ENCODE measurements at places on chromosomes 11 and 22.

- peak; percentile 77 for DNase-seq
These were observed at the start of gene FAM89B for GRCh38 chr11:65572356-65573051. Gene FAM89B, plus strand, starts transcription at chr11:65572538. Its CDS starts 132 bp downstream, at chr11:65572670.

- no peak for DNase-seq
These were observed 33.2 kb upstream of the PAX6 start for GRCh38 chr11:31844351-31844750.

- DNase-seq = no peak
These were observed 128.7 kb downstream of the TRIM44 start for GRCh38 chr11:35791088-35791958.

DNA sequence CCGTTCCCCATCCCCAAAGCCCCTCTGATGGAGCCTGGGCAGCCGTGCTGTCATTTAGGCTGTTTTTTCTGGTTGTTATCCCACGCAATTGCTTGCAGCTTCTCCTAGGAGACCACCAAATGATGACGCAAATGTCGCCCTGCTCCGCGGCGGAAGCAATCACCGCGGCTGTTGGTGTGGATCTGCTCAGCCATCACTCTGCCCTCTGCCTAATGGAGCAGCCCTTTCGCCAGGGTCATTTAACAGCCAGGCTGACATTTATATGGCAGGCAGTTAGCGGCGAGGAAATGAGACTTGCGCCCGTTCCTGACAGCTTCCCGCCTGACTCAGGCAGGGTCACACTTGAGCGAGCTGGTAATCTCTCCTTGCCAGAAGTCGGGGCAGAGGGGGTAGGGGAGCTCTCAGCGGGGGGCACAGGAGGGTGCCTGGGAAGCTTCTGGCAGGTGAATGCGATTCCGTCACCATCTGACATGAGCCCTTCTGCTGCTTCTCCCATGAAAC lies 97.9 kb upstream of the RTL6 start:
- no peak for DNase-seq

- DNase-seq = no peak
These were observed 29.3 kb downstream of the RPUSD4 start for GRCh38 chr11:126181939-126182730.

DNA sequence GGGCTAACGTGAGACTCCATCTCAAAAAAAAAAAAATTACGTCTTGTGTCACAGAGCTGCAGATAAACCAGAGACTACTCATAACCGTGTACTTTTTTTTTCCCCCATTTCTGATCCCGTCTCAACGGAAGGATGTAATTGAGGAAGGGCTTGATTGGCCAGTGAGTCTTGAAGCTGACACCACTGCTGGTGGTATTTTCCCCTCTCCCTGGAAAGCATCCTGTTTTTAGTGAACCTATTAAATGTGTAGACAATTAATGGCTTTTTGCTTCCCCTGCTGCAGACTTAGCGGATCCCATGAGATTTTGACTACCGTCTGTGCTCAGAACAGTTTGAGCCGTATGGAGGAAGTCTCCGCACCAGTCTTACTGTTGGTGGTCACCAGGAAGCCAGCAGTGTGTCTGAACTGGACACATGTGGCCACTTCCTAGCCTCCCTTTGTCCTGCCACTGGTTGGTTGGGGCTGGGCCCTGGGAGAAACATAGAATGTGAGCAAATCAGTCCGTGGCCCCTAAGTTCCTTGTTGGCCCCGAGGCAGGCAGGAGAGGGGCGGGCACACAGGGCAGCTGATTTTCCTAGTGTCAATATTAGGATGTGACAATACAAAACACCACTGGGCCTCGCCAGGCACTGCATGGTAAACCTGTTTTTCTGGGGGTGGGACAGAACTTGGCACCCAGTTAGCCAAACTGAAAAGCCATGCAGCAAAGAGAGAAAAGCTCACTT lies 3.1 kb downstream of the BIK start:
- no peak for DNase-seq

GRCh38 chr11:119473226-119473625 lies 50.3 kb upstream of the THY1 start:
- no peak for DNase-seq

DNA sequence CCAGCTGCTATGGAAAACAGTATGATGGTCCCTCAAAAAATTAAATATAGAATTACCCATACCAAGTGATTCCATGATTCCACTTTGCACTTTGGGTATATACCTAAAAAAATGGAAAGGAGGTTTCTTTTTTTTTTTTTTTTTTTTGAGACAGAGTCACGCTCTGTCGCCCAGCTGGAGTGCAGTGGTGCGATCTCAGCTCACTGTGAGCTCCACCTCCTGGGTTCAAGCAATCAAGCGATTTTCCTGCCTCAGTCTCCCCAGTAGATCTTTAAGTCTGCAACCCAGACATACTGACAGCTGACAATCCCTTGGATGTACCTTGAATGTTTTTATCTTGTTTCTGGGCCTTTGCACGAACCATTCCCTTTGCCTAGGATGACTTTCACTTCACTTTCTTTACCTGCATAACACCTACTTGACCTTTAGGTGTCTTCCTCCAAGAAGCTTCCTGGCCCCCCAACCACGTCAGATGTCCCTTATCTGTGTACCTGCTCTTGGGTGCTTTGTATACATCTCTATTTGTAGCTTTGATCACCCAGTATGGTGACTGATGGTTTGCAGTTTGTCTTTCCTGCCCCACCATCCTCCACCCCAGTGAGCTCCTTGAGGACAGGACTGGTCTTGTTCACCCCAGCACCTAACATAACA lies 11.6 kb downstream of the UCP3 start:
- DNase-seq = no peak

DNA sequence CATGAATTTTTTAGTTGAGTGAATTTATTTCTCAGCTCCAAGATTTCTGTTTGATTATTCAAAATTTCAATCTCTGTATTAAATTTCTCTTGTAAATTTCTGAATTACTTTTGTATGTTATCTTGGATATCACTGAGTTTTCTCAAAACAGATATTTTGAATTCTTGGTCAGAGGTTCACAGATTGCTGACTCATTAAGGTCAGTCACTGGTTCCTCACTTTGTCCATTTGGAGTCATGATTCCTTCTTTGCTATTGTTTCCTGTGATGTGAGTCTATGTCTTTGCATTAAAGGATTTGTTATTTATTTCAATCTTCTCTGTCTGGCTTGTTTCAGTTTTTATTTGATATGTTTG lies 10.2 kb upstream of the IL17RA start:
- peak; percentile 46 for DNase-seq

DNA sequence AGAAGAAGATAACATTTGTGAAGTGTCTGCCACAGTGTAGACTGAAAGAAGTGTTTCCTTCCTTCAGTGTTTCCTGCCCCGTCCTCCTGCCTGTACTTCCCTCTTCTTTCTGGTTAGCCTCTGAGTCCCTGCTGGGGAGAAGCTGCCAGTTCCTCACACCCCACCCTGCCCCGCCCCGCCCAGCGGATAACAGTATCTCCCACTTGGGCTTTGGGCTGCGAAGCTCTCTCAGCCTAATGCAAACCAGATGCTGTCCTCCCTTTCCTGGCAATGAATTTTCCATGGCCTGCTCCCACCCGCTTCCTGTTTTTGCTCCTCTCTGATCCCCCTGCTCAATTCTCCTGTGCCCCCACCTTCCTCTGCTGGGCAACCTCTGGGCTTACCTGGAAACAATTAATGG lies 5.2 kb upstream of the RAB3IL1 start:
- peak; percentile 47 for DNase-seq

GRCh38 chr11:33942954-33943353 lies 51.1 kb upstream of the LMO2 start:
- peak; percentile 49 for DNase-seq

DNA sequence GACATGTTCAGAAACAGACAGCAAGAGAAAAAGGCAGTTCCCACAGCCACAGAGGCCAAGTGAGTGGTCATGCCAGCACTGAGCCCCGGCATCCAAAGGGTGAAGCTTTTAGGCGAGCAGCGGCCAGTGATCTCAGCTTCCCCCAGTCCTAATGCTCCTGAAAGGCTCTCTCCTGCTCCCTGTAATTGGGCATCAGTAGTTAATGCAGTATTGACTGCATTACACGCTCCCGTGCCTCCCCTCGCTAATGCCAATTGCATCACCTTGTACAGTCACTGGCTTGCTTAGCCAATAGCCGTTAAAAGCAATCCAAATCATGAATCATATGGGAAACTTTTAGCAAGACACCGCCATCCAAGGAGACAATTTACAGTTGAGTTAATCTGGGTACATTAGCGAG lies 4.9 kb downstream of the LMO1 start:
- DNase-seq = peak; percentile 54

- DNase-seq = no peak
These were observed at the start of gene SLC16A8 for GRCh38 chr22:38083931-38084631. Gene SLC16A8, minus strand, starts transcription at chr22:38084184. Its CDS starts 1,311 bp downstream, at chr22:38082873.

- DNase-seq = no peak
These were observed 41.2 kb upstream of the JAM3 start for GRCh38 chr11:134027671-134028070.

GRCh38 chr11:131823772-131824171 lies 453.4 kb downstream of the NTM start:
- DNase-seq = no peak

- DNase-seq = no peak
These were observed 167.5 kb upstream of the NECTIN1 start for GRCh38 chr11:119896387-119897045.

DNA sequence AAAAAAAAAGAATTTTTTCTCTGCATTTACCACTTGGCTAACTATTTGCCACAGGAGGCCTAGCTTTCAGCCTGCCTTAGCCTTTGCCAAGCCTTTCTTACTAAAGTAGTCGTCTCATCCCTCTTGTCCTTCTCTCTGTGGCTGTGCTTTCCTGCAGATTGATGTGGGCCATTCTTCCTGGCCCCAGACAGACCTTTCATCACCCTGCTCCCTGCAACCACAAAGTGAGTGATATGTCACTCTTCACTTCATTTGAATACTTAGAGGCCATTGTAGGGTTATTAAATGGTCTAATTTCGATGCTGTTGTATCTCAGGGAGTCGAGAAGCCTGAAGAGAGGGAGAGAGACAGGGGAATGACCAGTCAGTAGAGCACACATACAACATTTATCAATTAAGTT lies 37.6 kb downstream of the ART5 start:
- no peak for DNase-seq

DNA sequence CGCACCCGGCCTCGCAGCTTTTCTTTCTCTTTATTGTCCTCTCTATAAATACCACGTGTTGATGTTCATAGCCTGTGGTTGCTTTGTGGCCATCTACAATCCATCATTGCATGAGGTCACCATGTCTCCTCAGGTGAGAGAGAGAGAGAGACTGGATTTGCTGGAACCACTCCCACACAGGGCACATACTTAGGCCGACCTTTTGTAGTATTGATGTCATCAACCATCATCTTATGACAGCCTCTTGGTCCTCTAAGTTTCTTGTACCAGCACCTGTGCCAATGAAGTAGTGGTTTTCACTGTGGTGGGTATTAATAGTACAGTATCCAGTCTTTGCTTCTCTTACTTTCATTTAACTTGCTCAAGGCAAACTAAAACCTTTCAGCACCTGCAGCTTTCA lies 22.8 kb upstream of the P2RY6 start:
- DNase-seq = no peak

GRCh38 chr11:82972103-82972502 lies 70.6 kb downstream of the DDIAS start:
- DNase-seq = no peak

GRCh38 chr22:39130892-39131855 lies 21.3 kb downstream of the CBX7 start:
- DNase-seq = no peak

DNA sequence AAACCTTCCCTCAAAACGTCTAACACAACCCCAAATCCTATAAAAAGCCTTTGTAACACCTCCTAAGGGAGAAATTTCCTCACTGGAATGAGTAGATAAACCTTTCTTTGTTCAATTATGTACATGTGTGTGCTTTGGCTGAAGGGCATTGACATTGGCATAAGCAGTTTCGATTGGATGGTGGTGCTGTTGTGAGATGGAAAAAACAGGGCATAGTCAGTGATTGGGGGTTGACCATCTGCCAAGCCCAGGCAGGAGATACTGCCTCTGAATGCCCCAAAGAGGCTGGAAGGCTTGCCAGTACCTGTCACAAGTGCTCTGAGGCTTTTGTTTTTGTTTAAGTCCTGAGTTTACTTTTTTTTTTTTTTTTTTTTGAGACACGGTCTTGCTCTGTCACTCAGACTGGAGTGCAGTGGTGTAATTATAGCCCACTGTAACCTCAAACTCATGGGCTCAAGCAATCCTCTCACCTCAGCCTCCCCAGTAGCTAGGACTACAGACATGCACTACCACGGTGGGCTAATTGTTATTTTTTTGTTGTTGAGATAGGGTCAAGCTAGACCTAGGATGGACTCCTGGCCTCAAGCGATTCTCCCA lies 1.2 kb upstream of the CCDC117 start:
- no peak for DNase-seq

GRCh38 chr22:23467721-23468294 lies 112.3 kb downstream of the IGLL1 start:
- DNase-seq = no peak

DNA sequence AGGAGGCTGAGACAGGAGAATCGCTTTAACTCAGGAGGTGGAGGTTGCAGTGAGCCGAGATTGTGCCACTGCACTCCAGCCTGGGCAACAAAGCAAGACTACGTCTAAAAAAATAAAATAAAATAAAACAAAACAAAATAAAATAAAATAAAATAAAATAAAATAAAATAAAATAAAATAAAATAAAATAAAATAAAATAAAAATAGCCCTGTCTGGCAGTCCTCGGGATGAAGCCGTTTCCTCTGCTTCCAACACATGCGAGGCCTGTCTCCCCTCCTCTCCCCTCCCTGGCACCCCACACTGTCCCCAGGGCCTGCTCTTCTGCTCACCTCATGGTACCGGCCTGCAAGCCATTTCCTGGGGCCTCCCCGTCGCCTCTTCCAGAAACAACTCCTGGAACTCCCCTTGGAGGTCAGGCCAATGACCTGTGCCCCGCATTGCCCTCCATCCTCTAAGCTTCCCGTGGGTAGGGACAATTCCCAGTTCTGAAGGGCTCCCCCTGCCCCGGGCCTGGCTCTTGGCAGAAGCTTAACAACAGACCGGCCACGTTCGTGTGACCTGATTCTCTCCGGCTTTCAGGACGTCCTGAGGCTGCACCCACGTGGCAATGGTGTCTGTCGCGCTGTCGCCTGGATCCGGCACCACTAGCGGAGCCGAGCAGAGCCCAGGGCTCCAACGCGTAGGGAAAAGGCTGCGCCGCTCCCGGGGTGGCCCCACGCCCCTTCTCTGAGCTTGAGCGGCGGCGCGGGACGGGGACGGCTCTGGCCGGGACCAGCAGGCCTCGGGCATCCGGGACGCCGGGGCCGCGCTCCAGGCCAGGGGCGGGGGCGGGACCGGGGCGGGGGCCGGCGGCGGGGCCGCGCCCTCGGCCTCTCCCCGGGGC lies 456 bp upstream of the PARVB start:
- DNase-seq = no peak

GRCh38 chr11:70205049-70205725 lies 2.1 kb downstream of the FADD start:
- DNase-seq = no peak

DNA sequence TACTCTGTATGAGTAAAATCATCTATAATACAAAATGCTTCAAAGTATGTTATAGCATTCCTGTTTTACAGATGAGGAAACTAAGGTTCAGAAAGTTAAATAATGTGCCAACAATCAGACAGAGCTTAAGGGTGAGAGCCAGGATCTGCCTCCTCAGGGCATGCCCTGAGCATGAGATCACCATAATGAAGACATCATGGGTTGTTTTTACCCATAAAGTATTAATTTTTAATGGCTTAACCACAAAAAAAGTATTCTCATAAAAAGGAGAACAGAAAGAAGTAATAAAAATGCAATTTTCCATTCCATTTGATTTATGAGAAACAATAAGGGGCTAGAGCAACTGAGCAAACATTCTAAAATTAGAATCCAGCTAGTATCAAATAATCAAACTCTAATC lies 534.3 kb upstream of the ARHGAP42 start:
- no peak for DNase-seq

Measured in HFFc6 (cell line).